H9 (cell line): ENCODE measurements at places on chromosomes 7 and 10.

GRCh38 chr10:154348-154747 is 19.1 kb downstream of the ZMYND11 start:
- no peak for DNase-seq

DNA sequence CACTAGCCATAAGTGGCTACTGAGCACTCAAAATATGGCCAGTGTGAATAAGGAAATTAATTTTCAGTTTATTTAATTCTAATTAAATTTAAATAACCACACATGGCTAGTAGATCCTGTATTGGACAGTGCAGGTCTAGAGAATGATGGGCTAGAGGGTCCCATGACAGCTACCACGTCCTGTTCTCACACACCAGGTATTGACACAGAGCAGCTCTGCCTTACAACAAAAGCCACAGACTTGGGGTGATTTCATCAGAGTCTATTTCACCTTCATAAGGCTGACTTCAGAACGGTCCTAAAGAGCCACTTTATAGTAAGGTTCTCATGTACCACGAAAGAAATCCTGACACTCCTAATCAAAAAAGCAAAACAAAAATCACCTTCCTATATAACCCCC is 111.3 kb downstream of the UBE2H start:
- no peak for DNase-seq

DNA sequence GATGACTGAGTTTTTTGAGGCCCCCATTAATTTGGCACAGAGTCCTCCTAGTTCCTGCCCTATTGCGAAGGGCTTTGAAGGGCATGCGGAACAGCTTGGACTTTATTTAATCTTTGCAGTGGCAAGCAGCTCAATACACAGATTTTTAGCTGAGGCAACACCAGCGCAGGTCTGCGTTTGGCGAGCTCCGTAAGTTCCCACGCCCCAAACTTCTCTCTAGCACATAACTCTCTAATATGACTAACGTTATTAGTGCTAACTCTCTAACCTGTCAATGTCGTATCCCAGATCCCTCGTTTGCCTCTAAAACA is 366 bp upstream of the TAF3 start:
- DNase-seq, result no peak

- no peak for DNase-seq
Measured at GRCh38 chr10:110356628-110357245, 52.0 kb upstream of the SMNDC1 start.

DNA sequence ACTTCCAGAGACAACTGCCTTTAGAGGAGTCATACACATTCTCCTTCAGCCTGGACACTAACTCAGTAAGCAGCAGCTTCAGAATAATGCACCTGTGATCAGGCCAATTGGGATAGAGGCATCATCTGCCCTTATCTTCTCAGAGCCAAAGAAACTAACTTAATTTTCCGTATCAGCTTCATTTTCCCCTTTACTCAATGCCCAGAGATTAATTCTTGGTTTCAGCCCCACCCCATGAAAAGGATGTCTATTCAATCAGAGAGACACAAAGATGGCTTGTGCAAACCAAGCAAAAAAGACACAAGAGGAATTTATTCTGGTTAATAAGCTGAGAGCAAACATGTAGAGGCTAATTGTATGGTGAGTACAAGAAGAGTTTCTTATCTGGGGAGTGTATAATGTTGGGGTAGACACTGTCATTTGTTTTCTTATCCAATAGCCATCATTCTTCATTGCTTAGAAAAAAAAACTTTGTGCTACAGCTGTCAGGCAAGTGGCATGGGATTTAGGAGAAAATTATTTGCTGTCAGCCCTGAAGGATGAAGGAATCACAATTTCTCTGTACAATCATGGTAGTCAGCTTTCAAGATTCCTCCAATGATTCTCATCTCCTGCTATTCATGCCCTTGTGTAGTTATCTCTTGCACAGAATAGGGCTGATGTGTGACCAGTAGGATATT is 38.7 kb upstream of the CCSER2 start:
- no peak for DNase-seq

DNA sequence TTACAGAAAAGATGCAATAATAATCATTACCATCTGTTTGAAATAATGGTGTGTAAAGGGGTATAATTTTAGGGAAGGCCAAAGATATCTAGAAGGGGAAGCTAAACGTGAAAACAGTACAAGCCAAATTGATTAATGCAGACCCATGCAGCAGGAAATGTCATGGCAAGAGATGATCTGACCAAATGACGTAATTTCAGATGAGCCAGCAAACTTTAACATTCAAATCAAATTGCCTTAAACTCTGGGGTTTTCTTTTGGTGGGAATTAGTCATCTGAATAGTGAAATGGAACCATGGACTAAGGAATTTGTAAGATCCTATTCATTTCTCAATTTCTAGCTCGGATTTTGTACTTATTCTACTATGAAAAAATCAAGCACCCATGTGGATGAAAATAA is 21.4 kb upstream of the SCIN start:
- no peak for DNase-seq

GRCh38 chr10:91104193-91105041 is 116.0 kb upstream of the PCGF5 start:
- no peak for DNase-seq

- no peak for DNase-seq
Measured at GRCh38 chr10:51905032-51905431, 205.6 kb upstream of the CSTF2T start.

DNA sequence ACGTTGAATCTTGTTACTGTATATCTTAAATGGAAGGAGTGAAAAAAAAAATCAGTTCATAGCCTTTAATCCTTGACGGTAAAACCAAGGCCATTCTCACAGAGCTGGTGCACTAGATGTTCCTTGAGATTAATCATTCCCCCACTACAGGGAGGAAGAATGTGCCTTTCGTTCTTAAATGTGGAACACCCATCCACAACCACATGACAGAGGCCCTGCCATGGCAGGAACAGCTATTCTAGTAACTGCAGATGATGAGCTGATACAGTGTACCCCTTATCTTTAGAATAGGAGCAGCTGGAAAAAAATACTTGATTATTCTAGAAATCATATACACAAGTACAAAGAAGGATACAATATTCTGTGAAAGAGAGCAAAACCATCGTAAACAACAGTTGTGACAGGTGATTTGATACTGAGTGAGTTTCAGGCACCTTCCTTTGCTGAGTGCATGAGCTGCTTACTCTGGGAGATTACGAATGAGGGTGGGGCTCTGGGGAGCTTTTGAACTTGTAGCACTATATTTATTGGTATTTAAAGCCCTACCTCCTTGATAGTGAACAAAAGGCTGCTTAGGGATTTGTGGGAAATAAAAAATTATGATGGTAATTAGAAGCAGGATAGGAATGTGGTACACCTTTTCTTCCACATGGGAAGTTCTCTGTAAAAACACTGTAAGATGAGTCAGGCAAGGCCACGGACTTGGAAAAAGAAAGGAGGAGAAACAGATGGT is 244.4 kb upstream of the SLC26A5 start:
- DNase-seq, result no peak

DNA sequence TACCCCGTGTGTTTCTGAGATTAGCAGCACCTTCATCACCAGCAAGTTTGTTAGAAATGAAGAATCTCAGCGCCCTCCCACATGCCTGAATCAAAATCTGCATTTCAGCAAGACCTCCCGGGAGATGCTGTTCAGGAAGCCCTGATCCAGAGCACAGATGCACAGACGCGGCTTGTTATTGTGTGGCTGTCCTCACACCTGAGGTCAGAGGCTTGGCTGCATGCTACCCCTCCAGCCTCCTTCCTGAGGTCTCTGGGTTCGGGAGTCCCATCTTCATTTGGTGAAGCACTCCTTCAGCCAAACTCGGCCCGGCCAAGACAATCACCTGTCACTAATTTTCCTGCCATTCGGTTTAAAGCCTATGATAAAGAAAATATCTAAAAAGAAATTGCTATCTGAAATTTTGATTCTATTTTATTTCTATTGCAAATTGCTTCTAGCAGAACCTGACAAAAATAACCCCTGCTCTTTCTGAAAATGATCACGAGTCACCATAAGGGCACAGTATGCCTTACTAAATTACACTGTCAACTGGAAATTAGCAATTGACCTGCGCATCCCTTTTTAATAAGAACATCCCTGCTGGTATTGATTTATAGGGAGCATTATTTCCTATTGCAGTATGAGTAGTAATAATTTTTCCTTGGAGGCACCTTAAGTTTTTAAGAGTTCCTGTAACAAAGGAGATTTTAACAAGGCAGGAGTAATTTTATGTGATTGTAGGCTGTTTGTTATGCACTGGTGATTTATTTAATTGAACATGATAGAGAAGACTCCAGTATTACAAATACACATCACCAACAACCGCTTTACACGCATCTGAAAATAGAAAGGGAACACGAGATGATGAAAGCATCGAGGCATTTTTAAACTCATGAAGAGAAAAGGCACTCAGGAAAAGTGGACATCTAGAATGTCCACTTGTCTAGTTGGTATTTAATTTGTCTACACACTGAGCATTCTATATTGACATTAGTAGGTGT is 49.5 kb downstream of the VSTM2A start:
- no peak for DNase-seq

- DNase-seq, result no peak
Measured at GRCh38 chr10:100984672-100985177, 2.6 kb downstream of the MRPL43 start.

DNA sequence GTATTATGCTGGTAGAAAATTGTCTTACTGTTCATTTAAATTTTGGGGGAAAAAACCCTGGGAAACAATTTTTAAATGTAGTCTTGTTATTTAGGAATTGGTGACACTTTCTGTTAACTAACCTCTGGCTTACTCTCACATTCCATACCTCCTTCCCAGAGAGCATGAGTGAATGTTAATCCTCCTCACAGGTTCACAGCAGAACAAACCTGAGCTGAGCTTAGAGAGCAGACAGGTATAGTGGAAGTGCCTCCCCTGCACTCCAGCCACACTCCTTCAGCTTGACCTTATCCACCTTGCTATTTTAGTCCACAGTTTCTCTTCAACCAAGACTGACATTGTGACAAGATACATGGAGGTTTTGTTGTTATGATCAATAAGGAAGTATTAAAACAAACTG is 235.9 kb downstream of the FOXP2 start:
- DNase-seq, result no peak

GRCh38 chr7:137081321-137082093 is 213.1 kb downstream of the CHRM2 start:
- DNase-seq, result no peak

DNA sequence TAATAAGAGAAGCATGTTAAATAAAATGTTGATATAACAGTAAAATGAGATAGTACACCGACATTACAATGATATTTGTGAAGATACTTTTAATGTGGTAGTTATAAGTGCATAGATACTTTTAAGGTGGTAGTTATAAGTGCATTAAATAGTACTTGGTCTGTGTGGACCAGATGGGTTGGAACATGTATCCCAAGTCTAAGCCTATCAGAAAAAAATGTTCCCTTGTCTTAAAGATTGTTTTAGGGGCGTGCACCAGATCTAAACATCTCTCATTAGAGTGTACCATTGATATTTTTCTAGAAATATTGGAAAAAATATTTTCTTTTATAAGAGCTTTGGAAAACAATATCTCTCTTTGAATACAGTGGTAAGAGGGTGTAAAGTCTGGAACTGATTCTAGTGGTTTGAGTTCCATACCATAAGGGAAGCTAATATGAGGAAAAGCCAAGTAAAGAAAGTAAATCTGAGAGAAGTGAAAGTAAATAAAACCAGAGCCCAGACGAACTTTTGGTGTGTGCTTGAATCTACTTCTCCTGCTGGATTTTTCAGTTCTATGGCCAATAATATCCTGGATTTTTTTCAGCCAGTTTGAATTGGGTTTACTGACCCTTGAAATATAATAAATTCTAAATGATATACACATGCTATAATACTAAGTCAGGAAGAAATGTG is 175.3 kb downstream of the MBL2 start:
- DNase-seq, result no peak

DNA sequence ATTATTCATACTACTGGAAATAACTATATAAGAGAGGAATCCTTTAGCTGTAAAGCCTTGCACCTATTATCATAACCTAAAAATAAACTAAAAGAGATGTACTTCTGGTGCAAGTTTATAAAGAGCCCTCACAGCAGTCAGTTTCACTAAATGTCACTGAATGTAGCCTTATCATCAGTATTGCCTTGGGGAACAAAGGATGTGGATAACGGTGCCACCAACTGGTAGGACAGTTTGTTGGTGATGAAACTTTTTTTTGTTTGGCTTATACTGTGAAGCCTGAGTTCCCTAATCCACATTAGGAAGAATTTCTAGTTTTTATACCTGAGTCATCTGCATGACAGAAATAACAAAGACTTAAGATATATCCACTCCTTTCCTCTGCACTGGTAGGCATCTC is 117.9 kb upstream of the COL1A2 start:
- DNase-seq, result no peak
